ENCODE measurements at places on chromosomes 6 and 20.

DNA sequence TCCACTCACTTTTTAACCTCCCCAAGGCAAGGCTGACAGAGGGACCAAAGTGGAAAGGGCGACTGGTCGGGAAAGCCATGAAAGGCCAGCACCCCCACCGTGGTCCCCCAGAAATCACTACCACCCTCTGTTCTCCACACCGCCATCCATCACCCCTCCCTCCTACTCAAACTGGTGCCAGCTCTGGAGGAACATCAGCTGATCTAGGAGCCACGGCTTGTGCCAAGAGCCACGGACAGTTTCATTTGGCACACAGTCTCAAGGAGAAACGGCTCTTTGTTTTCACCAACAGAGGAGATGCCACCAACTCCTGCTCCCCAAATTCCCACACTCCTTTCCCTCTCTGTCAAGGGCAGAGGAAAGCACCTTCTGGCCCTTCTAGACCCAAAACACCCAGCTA, 26.0 kb downstream of the TBC1D7 start:
- no peak for DNase-seq

DNA sequence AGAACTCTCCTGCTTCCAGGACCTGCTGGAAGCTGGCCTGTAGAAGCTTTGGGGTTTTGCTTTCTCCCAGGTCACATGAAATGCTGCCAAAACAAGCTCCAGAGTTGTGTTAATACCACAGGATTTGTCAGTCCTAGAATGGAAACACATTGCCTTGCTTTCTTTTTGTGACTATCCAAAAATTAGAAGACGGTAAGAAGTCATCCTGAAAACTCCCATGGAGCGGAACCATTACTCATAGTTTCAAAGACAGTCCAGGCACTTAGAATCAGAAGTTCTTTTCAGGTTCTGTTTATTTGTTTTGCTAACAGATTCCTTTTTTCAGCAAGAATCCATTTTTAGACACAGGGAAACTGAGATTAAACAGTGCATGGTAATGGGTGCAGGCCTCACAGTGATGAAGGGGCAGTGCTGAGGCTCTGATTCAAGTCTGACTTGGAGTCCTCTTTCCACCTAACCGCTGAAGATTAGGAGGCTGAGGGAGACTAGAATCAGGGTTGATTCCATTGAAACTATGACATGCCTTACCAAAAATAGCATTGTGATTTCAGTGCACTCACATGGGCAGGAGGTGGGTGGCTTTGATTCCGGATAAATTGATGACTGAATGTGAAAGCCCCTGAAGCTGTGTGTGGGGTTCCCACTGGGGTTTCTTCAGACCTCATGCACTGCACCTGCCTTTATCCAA, 72.2 kb upstream of the NAA20 start:
- no peak for DNase-seq

DNA sequence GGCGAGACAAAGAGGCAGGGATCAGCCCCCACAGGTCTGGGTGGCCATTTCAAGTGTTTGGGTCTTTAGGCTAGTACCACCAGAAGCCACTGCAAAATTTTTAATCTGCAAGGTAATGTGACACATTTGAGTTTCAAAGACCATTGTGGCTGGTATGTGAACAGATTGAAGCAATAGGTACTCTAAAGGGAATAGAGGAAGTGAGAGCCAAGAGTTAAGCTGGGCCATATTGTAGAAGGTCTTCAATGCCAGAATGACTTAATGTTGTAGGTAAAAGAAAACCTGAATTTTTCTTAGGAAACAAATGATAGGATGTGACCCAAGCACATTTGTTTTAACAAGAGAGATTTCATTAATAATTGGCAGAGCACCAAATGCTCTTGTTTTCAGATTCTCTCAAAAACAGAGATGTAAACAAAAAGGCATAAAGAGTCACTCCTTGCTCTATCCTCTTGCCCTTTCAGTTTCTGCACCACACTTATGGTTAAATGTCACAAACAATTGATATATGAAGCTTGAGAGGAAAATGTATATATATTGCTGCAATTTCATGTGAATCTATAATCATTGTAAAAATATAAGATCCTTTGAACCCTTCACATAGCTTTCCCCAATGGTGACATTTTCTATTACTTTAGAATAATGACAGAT, 307.1 kb upstream of the PLN start:
- no peak for DNase-seq

DNA sequence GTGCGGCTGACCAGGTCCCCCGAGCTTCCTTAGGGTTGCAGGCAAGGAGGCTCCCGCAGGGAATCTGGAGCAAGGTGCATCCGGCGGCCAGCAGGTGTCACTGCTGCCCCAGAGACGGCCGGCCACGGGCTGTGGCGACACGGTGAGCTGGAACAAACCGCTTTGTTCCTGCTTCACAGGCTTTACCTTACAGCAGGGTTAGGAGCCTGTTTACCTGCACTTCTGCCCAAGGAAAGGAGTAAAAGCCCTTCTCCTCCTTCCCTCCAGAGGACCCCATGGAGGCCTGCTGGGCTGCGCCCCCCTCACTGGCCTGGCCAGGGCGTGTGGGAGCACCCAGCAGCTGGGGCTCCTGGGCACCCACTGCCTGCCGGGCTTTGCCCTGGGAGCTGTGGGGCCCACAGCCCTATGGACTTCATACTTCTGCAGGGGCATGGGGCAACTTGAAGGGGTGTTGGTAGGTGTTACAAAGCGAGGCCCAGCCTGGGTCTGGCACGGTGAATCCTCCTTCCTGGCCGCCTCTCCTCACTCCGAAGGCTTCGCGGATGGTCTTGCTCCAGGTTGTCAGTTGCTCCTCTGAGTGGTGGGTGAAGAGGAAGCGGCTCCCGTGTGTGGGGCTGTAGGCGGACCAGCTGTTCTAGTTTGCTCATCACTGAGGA, 88.4 kb downstream of the CDC5L start:
- DNase-seq: no peak

DNA sequence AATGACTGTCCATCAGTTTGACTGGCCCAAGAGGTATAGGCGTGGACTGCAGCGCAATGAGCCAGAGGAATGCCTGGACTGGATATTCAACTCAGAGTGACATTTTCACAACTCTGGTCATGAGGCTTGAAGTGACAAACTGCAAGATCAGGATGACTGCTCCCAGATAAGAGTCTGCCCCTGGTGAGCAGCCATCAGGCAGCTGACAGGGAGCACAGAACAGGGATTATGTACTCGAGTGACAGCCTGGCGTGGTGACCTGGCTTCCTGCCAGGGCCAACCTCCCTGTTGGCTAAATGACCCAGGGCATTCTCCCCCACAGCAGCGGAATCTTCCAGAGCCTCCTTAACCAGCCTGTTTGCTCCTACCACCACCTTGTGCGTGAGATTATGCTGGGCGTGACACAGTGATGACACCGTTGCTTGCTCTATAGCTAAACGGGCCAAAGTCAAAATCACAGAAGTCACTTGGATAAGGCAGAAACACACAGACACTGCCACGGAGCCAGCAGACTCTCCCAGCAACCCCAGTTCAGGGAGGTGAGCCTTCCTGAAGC, 209.1 kb upstream of the JARID2 start:
- DNase-seq: no peak

DNA sequence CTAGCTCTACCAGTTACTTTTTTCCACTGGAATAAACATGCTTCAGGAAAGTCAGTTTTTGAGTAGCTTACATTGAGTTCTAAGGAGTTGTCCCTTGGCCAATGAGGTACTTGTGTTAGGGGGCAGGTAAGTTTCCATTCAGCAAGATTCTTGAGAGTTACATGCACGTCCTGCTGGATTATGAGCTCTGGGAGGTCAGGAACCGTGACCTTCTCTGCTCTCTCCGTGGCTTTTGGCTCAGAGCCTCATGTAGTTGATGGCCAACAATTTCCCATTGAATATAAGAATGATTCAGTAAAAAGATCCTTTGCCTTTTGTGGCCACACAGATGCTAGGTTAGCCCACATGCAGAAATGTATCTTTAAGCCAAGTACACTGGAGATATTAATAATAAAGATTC, 181.8 kb upstream of the RALGAPA2 start:
- no peak for DNase-seq

- DNase-seq: no peak
These were observed 143.2 kb upstream of the RUNX2 start for GRCh38 chr6:45184937-45185336.

- no peak for DNase-seq
These were observed 3.0 kb upstream of the SFTA2 start for GRCh38 chr6:30935018-30935417.

DNA sequence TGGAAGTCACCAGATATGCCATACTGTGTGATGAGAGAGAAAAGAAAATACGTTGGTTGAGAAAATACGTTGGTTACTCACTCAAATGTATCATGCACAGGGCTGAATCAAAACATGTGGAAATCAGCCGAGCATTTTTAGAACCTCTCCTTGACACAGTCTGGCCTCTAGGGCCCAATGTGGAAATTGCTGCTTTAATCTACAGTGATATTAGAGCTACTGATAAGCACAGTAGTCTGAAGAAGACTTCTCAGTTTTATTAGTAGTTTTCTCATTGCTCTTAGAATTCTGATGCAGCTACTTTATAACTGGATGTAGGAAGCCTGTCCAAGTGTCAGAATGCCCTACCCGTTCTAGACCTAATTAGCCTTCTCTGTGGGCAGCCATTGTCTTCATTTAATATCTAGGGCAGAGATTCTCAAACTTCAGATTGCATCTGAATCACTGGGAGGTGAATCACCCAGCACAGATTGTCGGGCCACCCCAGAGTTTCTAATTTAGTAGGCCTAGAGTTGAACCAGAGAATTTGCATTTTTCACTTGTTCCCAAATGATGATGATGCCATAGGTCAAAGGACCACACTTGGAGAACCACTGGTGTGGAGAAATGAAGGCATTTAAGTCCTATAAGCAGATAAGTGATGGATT, 229.1 kb downstream of the PLCB1 start:
- no peak for DNase-seq

DNA sequence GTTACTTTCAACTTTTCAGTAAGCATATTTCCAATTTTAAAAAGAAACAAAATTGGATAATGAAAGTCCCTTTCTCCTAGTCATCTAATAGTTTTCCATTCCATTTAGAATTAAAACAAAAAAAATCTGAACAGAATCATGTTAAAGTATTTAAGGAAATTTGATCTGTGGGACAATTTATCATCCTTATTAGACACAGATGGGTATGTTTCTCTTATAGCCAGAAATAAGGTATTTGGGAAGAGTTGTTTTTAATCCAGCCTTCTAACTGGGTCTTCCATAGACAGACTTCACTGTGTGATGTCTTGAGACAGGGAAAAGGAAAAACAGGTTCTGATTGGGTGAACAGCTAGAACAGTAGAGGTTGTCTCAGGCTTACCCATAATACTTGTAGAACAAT, 39.5 kb upstream of the STXBP5 start:
- DNase-seq: no peak

DNA sequence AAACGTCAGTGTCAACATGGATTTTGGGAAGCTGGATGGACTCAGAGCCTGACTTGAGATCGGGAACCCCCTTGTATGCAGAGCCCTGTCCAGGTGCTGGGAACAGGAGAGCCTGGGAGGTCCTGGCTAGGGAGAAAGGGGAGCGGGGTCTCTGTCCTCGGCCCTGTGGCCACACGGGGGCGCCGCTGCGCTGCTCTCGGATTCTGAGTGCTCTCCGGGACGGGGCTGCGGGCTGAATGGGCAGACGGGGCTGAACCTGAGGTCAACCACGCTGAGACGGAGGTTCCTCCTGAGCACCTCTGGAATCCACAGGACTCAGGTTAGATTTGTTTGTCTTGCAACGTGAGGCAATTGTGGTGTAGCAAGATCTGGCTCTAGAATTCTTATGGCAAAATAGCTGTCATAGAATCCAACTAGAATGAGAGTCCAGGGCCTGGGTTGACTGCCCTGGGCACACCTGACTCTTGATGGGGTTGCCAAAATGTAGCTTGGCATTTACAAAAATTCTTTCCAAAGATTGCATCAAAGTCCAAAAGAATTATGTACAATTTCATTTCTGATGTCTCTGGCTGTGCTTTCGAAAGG, 20.6 kb upstream of the HLA-F start:
- DNase-seq: no peak

DNA sequence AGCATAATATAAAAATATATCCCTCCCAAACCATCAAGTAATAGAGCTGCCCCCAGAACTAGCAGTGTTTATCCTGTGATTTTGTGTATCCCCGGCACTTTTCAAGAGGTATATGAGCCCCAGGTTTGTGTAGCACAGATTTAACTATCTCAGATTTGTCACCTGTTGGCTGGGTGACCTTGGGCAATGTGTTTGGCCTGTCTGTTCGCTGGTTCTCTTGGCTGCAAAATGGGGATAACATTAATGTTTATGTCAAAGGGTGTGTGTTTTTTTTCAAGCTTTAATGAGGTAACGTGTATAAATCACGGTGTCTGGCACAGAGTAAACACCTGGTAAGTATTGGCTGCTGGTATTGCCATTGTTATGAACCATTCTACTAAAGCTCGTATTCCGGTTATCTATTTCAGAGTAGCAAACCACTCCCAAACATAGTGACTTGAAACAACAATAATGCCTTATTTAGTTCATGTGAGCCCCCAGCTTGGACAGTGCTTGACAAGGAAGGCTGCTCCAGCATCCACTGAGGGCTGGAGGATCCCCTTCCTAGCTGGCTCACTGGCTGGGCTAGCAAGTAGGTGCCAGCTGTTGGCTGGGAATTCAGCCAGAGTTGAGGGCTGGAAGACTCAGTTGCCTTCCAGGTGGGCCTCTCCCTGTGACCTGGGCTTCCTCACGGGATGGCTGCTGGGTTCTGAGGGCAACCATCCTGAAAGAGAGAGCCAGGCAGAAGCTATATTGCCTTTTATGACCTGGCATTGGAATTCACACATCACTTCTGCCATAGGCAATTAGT, 36.2 kb downstream of the PDRG1 start:
- DNase-seq: no peak

DNA sequence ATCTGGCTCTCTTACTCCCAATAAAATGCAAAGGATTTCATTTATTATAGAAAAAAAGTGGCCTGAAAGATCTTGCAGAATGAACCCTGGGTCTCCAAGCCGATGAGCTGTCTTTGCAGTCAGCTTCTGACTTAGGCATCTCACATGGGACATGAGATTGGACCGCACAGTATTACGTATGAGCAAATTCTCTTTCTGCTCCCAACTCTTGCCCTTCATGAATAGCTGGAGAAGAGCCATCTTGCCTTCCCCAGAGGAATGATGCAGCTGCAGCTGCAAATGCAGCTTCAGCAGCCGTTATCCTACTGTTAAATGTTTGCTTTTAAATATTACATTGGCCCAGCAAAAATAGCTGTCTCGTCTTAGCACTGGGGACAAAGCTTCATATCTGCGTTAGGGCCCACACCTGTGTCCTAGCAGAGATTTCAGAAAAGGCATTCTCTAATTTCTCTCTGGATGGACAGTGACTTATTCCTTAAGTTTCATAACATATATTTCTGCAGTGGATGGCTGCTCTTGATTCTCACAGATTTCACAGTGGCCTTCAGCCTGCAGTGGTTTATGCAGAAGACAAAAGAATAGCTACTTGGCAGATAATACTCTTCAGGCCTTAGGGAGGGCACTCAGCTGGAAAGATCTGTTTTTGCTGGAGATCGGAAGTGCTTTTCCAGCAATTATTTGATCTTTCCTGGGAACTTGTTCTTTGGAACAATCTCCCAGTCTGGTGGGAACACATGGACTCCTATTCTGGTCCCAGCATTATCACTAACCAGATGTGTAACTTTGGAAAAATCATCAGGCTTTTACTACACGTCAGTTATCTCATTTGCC, 129.2 kb downstream of the FYN start:
- no peak for DNase-seq

GRCh38 chr6:44508646-44509045, 121.1 kb downstream of the CDC5L start:
- DNase-seq: peak; percentile 42
